A549 treated with RU486 at 1 μM for 4 hours (cell line): ENCODE measurements at places on chromosomes 2 and 18. TPM values are rescaled to one million over a fixed set of nuclear protein-coding genes. Genes with fewer than 3 reads are reported as not detected.

Gene SIGLEC15
- total RNA-seq: 0.07 to 0.08 TPM (median 0.07 TPM) in 3 of 5 replicates, not detected in the others

Gene SERPINB11
- 0.22 TPM in 1 of 5 replicates, not detected in the others for total RNA-seq

Gene HOXD12
- not detected in 5 replicates for total RNA-seq

Gene IL1RN
- 0.14 to 0.42 TPM (median 0.25 TPM) in 4 of 5 replicates, not detected in the other for total RNA-seq

Gene AQP12B
- total RNA-seq: not detected in 5 replicates

Gene REG1B
- not detected in 5 replicates for total RNA-seq

Gene GCKR
- total RNA-seq: 0.17 to 0.62 TPM (median 0.42 TPM) in 4 of 5 replicates, not detected in the other

Gene ANKRD23
- total RNA-seq: 1.2 to 2.0 TPM (median 1.8 TPM) in 5 replicates

Gene KCMF1
- total RNA-seq: 89.1 to 98.8 TPM (median 90.1 TPM) in 5 replicates

Gene GATA6
- 2.0 to 2.9 TPM (median 2.6 TPM) in 5 replicates for total RNA-seq
